ENCODE measurements at places on chromosomes 7 and 10.

- no peak for DNase-seq
These were observed 15.9 kb downstream of the CROT start for GRCh38 chr7:87361320-87361719.

DNA sequence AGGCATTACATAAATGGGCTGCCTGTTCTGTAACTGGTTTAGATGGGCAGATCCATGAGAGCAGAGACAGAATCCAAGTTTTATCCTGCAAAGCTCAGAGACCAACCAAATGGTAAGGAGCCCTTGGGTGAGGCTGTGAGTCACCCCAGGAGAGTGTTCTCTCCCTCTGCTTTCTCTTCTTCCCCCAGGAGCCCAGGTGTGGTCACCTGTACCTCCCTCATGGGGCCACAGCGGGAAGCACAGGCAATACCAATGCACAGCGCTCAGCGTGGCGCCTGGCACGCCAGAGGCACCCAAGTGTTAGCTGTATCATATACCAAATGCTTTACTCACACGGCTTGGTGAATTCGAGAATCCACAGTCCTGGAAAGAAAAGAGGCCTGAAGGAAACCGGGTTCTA is 39.4 kb downstream of the CTBP2 start:
- no peak for DNase-seq

DNA sequence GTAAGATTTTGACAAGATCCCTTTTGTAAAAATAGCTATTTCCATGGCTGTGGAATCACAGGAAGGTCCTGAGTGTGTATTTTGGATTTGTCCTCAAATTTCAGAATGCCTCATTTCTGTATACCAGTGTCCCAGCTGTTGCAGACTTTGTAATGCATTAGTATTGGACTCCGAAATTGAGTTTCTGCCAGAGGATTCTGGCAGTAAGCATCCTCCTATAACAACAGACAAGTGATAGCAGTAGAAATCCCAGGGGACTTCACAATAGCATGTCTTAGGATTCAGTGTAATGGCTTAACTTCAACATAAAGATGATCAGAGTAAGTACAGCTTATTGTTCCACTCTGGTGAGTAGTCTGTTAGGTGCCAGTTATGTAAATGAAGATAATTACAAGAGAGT is 104.6 kb downstream of the FOXP2 start:
- no peak for DNase-seq

DNA sequence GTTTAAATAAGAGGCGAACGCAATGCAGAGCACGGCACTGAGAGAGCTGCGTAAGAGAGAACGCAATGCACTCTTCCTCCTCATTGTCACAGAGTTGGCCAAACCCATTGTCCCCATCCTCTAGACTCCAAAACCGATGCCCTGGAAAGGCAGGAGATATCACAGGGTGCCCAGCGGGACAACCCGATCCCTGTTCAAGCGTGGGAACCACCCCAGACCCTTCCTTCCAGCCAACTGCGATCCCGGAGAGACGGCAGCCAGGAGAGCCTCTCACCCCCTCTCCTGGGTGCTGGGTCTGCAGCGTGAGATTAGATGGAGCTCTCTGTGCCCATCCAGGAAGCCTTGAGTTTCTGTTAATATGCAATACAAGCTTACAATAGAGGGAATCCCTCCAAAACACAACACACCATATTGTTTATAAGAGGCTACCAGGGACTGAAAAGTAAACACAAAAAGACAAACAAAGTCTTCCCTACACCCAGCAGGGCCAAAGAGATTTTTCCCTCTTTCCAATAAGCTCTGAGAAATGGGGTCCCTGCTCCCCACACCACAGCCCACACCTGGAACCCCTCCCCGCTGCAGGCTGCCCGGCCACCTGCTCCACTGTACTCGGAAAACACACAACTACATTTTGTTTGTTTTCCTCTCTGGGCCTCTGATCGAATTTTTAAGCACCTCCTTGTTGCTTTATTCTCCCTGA is 187.6 kb downstream of the ADARB2 start:
- DNase-seq, result no peak

GRCh38 chr10:103265717-103266329 is 11.1 kb upstream of the INA start:
- DNase-seq, result no peak
